ENCODE measurements at places on chromosomes 13 and 19.

DNA sequence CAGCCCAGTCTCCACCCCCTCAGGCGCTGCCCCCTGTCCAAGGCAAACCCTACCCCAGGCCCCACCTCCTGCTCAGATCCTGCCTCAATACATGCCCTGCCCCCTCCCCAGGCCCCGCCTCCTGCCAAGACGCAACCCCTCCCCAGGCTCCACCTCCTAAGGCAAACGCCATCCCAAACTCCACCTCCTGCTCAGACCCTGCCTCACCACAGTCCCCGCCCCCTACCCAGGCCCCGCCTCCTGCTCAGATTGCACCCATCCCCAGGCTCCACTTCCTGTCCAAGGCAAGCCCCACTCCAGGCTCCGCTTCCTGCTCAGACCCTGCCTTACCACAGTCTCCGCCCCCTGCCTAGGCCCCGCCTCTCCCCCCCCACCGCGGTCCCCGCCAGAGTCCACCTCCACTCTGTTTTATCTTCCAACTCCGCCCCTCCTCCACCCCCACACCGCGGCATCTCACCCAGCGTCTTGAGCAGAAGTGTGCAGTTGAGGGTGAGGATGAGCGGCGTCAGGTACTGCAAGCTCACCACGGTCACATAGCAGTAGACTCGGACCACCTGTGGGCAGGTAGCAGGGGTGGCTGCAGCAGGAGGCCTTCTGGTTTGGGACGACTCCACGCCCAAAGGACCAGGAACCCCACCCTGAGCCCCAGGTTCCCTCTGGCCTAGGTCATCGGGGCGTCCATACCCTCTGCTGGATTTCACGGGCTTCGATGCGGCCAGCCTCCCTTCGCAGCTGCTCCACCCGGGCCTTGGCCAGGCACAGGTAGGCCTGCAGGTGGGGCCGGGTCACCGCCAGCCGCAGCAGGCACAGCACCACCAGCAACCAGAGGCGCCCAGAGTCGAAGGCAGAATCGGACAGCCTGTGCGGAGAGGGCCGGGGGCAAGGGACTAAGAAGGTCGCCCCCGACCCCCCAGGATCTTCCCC lies 17.7 kb downstream of the TMEM161A start:
- peak; percentile 46 for DNase-seq

GRCh38 chr13:93857126-93857525 lies 622.4 kb downstream of the DCT start:
- DNase-seq: no peak

DNA sequence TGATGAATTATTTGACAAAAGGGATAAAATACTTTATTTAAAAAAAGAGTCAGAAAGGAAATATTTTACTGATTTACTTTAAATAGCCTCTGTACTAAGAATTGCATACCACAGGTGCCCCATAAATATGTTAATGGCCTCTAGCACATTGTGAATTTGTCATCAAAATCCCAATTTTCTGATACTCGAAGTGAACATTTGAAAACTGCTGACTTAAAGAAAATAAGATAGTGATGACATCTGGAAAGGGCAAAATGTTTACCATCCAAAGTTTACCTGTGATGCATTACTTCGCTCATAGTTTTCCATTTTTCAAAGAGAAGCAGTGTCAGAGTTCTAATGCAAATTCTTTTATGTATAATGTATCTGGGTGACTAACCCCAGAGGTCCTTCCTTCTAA lies 455.4 kb downstream of the KLF5 start:
- DNase-seq: no peak

- no peak for DNase-seq
Observed at GRCh38 chr19:12229990-12230389, 64.7 kb downstream of the ZNF44 start.

GRCh38 chr13:65540175-65540574 lies 1690.0 kb downstream of the PCDH9 start:
- DNase-seq: no peak

- DNase-seq: no peak
Observed at GRCh38 chr19:1112268-1113029, 8.7 kb downstream of the GPX4 start.

- peak; percentile 22 for DNase-seq
Observed at GRCh38 chr13:51645154-51645650, 60.9 kb downstream of the WDFY2 start.

DNA sequence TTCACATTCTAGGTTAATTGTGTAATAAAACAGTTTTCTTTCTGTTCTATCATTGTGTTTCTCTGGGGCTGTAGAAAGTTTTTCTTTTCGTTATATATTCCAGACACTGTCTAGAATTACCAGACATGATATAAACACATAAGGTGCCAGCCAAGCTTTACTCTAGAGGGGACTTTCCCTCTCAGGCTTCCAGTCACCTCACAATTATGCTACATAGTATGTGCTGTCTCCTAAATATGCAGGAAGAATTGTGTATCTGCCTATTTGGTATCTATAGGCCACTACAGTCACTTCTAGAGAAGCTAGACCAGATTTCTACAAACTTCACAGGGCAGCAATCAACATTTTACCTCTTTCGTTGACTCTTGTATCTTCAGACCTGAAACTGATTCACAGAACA lies 14.6 kb downstream of the ZNF257 start:
- DNase-seq: no peak

- no peak for DNase-seq
Observed at GRCh38 chr13:83914368-83914767, 32.1 kb upstream of the SLITRK1 start.

GRCh38 chr19:35935911-35936737 lies at the start of gene LRFN3:
Gene LRFN3, plus strand, starts transcription at chr19:35936374. Its CDS starts 3,052 bp downstream, at chr19:35939426.
- peak; percentile 63 for DNase-seq

GRCh38 chr13:74158028-74158427 lies 23.8 kb upstream of the KLF12 start:
- no peak for DNase-seq

DNA sequence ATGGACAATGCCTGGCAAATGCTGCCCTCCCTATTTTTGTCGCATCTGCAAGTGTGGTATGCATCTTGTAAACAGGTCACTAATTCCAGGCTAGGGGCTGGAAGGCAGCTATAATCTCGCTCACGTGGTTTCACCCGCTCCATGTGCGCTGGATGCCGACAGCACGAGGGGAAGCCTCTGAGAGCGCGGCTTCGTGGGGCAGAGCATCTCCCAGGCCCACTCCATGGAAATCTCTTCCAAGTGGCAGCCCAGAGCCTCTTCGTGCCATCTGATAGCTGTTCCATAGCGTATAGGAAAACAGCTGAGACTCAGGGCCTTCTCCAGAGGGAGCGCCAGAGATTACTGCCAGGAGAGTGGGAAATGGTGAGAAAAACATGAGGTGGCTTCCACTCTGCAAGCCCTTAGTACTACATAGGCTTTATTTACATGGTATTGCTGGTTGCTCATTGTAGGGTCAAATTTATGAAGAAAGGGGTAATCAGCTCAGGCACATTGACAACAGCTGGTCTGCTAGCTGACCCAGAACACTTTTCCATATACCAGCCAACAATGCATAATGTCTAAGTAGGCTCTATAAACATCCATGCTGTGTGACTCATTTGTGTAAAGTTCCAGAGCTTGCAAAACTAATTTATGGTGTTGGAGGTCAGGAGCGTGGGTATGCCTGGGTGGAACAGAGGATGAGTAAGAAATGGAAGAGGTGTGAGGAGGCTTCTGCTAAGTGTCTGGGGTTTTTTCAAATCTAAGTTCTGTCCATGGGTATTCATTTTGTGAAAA lies 165.2 kb downstream of the SHISA2 start:
- DNase-seq: peak; percentile 51

DNA sequence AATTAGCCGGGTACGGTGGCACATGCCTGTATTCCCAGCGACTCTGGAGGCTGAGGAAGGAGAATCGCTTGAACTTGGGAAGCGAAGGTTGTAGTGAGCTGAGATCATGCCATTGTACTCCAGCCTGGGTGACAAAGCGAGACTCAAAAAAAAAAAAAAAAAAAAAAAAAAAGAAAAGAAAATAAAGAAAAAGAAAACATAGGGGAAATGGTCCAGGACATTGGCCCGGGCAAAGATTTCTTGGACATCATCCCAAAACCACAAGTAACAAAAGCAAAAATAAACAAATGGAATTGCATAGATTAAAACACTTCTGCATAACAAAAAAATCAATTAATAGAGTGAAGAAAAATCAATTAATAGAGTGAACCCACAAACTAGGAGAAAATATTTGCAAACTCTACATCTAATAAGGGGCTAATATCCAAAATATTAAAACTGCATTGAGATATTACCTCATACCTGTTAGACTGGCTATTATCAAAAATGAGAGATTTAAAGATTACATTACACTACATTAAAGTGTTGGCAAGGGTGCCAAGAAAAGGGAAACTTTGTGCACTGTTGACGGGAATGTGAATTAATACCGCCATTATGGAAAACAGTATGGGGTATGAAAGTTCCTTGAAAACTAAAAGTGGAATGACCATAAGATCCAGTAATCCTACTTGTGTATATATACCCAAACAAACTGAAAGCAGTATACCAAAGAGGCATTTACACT lies 18.5 kb upstream of the ABCC4 start:
- DNase-seq: no peak

DNA sequence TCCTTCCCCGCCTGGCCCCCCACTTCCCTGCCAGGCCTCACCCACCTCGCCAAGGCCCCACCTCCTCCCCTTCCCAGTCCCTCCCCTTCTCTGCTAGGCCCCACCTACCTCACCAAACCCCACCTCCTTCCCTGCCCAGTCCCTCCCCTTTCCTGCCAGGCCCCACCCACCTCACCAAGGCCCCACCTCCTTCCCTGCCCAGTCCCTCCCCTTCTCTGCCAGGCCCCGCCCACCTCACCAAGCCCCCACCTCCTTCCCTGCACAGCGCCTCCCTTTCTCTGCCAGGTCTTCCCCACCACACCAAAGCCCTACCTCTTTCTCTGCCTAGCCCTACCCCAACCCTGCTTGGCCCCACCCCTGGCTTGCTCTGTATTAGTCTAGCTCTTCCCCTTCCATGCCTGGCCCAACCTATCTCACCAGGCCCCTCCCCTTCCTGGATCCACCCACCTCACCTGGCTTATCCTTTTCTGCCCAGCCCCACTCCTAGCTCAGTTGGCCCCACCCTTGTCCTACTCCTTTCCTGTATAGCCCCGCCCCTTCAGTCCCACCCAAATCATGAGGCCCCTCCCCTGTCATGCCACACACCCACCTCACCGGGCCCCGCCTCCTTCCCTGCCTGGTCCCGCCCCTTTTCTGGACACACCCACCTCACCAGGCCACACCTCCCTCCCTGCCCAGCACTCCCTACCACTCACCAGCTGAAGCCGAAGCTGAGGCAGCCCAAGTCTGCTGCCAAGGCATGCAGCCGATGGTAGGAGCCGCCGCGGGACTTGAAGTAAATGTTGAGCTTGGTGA lies 16.2 kb downstream of the CERS1 start:
- DNase-seq: peak; percentile 35

DNA sequence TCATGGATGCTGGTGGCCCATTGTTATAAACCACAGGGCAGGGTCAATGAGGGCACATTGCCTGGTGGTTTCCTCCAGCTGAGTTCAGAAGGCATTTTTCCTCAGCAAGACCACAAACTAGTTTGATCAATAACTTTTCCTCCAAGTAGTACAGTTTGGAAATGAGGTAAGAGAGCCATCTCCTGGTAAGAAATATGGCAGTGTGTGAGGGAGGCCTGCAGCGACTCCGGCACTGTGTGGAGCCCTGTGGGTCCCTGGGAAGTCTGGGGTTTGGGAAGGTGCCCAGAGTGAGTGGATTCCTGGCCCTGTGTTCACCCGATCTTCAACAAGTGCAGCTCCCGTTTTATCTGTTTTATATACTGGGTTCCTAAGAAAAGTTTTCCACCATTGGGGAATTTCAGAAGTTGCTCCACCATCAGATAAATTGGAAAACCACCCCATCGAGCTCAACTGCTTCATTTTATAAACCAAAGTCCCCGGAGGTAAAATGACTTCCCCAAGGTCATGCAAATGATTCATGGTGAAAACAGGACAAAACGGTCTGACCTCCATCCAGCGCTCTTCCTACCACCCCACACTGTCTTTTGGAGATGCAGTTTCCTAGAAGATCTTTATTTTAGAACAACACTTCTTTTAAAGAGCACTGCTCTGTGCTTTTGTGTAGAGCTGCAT lies 148.4 kb downstream of the KATNAL1 start:
- no peak for DNase-seq

GRCh38 chr19:19860756-19861390 lies 4.8 kb upstream of the ZNF253 start:
- peak; percentile 82 for DNase-seq

DNA sequence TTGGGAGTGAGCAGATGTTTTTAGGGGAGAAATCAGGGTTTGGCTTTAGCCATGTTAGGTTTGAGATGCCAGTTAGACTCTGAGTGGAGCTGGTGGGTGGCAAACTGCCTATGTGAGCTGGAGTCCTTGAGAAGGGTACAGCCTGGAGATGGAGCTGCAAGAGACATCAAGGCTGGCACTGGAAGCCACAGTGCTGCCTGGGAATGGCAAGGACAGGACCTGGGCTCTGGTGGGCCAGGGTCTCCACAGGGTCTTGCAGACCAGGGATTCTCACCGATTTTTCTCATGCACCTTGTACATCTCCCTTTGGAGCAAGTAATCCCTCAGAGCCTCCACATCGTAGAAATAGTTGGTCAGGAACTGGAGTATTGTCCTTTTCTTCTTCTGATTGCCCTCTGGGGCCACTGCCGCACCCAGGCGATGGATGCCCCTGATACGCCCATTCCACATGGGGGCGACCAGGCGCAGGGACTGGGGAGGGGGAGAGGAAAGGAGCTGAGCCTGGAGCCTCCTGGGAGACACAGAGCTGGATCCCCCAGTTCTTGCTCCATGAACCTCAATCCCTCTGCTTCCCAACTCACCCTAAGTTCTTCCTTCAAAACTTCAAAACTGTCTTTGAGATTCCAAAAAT lies 1.7 kb downstream of the DMAC2 start:
- DNase-seq: no peak

- no peak for DNase-seq
Observed at GRCh38 chr19:29664753-29665214, 477 bp upstream of the PLEKHF1 start.

GRCh38 chr19:10228920-10229319 lies 2.2 kb downstream of the S1PR2 start:
- DNase-seq: peak; percentile 64

- DNase-seq: peak; percentile 52
Observed at GRCh38 chr19:9431475-9431874, 3.9 kb downstream of the ZNF266 start.

DNA sequence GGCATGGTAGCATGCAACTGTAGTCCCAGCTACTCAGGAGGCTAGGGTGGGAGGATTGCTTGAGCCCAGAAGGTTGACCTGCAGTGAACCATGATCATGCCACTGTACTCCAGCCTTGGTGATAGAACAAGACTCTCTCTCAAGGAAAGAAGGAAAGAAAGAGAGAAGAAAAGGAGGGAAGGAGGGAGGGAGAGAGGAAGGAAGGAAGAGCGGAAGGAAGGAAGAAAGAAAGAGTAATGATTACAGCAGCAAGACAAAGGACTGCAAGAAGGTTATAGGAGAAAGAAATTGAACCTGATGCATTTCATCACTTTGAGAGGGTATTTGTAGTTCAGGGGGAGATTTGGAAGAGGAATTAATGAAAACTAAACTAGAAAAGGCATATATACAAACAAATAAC lies 155.7 kb downstream of the LACC1 start:
- DNase-seq: no peak

DNA sequence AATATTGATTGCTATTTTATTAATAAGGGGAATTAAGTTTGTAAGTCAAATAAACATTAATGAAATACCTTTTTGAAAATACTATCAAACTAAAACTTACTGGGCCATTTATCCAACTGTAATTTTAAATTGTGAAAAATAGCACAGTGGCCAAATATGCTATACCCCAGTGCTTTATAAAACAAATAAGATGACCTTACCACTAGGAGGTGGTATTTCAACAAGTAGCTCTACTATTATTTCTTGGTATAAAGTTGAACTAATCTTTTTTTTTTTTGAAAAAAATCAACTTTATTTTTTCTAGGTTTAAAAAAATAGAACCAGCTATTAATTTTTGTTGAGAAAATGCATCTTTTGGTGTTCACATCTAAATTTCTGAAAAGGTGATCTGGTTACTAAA lies 14.7 kb downstream of the LACC1 start:
- no peak for DNase-seq
